ENCODE measurements at places on chromosomes 3 and 15. TPM values are rescaled to one million over a fixed set of nuclear protein-coding genes. Genes with fewer than 3 reads are reported as not detected.

The RAD51 gene
- 1.9 TPM for total RNA-seq

The CISH gene
- total RNA-seq = 2.4 TPM

The CCDC54 gene
- total RNA-seq = not detected

The PLCH1 gene
- 0.27 TPM for total RNA-seq

The FXR1 gene
- 143 TPM for total RNA-seq

The SLC2A2 gene
- total RNA-seq = not detected

The RLBP1 gene
- total RNA-seq = not detected

The HESX1 gene
- 0.39 TPM for total RNA-seq

The GOLGA6L7 gene
- total RNA-seq = not detected

The CCDC191 gene
- 52.5 TPM for total RNA-seq

The GOLGA8T gene
- not detected for total RNA-seq

The DUOXA2 gene
- not detected for total RNA-seq

The APEH gene
- 96.2 TPM for total RNA-seq

The GNAI2 gene
- 302 TPM for total RNA-seq

The RNU5B-1 gene
- total RNA-seq = 21.7 TPM

The SEMA3G gene
- total RNA-seq = 0.27 TPM

The CCNB2 gene
- 0.67 TPM for total RNA-seq

The RNU6-1 gene
- total RNA-seq = not detected

The WDR93 gene
- total RNA-seq = 0.29 TPM

The TMEM266 gene
- total RNA-seq = not detected

The GP5 gene
- total RNA-seq = 0.22 TPM

The PPP1R14D gene
- not detected for total RNA-seq

The ASB14 gene
- not detected for total RNA-seq

The FETUB gene
- not detected for total RNA-seq

The LOXL1 gene
- 0.49 TPM for total RNA-seq

The RTP1 gene
- total RNA-seq = not detected

The NSUN3 gene
- total RNA-seq = 25.7 TPM

The CAV3 gene
- total RNA-seq = not detected

The SNUPN gene
- total RNA-seq = 23.5 TPM

The MYD88 gene
- 52.3 TPM for total RNA-seq

The CCDC9B gene
- 2.8 TPM for total RNA-seq
